ENCODE measurements at places on chromosomes 2 and 18.

GRCh38 chr2:134233728-134234136 is 20.1 kb upstream of the MGAT5 start:
- no peak for DNase-seq

- DNase-seq = no peak
Observed at GRCh38 chr2:75475049-75475448, 85.7 kb downstream of the EVA1A start.

- DNase-seq = no peak
Observed at GRCh38 chr2:41993435-41993925, 54.3 kb upstream of the PKDCC start.

GRCh38 chr2:231181860-231182512 is 16.4 kb upstream of the ARMC9 start:
- DNase-seq = peak; percentile 89

GRCh38 chr2:184596819-184597411 is 1.4 kb upstream of the ZNF804A start:
- no peak for DNase-seq

GRCh38 chr2:50345701-50346591 is 686.0 kb downstream of the NRXN1 start:
- DNase-seq = no peak

DNA sequence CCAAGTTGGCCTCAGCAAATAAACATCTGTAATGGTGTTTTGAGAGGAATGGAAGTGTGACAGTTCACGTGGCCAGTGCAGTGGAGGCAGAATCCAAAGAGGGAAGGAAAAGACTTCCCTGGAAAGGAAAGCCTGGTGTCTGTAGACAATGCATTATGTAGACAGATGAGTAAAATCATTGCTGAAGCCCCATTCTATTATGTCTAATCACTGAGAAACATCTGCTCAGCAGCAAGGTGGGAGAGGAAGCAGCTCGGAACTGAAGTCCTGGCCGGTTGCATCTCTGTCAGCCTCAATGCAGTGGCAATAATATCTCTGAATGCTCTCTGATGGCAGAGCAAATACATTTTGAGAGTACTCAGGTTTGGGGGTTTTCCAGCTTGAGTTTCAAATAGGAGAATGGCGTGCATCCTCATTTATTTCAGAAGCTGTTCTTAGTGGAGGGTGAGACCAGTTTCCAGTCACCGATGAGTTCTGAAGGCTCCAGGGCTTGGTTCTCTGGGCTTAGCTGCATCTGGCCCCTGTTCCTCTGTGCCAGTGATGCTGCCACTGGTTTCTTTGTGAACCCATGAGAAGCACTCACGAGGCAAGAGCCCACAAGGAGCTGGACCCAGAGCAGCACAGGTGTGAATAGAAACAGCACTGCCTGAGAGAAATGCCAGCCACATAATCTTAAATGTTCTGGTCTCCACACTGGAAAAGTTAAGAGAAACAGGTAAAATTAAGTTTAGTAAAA is 63.3 kb downstream of the RPIA start:
- DNase-seq = no peak

- no peak for DNase-seq
Observed at GRCh38 chr2:127424598-127425520, 6.6 kb downstream of the PROC start.

DNA sequence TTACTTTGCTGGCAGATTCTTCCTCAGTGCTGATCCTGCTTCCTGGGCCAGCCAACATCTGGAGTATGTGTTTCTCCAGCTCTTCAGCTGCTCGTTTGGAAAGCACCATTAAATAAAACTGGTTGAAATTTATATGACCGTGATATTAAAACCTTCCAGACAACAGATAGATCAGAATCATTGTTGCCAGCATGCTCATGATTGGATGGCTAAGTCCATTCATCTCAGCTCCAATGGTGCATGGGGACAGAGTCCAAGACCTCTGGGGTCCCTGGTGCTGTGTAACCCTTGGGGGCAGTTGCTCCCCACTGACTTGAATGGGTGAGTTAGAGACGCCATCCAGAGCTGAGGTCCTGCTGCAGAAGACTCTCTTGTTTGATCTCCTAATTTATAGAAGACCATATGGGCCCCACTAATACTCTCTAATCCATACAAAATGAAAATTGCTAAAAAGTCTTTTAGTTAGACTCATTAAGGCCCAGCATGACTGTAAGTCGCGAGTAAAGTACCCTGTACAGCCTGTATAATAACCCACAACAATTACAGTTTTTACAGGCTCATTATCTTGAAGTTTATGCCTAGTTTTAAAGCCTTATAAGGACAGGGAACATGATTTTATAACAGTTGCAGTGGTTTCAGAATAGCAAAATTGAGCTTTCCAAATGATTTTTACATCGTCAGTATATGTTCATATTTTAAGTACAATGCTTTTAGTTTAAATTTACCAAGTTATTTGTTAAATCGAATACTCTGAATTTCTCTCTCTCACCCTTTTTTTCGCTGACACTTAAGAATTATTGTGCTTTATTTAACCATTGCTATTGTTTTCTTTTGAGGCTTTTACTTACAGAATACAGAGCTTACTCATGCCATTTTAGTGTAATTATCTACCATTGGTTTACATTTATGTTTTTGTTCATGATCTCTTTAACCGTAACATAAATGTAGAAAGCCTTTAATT is 60.0 kb downstream of the CABLES1 start:
- peak; percentile 23 for DNase-seq

DNA sequence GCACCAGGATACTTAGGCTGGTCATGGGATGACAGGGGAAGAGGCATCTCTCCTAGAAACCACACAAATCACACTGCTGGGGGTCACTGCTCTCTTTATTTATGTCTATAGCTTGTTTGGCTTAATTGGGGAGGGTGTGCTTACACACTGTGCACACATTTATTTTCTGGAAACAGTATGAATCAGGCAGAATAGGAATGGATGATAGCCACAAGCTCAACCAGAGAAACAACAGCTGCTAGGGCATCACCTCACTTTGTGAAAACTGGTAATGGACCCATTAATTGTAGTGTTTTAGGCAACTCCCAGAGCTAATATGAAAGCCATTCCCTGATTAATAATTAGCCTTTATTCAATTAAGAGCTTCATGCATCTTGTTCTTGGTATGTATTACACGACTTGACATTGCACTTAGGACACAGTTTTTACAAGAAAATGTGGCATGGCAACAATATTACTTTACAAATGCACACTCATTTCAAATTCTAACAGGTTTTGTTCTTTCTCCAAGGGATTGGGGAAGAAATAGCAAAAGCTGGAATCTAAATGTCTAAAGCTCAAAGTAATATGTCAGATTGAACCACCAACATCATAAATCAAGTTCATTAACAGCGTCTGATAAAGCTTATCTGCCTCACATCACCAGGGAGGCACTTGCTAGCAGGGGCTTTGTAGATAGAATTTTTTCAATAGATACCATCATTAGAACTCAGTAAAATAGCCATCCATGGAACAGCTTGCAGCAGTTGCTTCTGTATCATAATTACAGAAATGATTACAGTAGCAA is 361.9 kb upstream of the FSHR start:
- no peak for DNase-seq

DNA sequence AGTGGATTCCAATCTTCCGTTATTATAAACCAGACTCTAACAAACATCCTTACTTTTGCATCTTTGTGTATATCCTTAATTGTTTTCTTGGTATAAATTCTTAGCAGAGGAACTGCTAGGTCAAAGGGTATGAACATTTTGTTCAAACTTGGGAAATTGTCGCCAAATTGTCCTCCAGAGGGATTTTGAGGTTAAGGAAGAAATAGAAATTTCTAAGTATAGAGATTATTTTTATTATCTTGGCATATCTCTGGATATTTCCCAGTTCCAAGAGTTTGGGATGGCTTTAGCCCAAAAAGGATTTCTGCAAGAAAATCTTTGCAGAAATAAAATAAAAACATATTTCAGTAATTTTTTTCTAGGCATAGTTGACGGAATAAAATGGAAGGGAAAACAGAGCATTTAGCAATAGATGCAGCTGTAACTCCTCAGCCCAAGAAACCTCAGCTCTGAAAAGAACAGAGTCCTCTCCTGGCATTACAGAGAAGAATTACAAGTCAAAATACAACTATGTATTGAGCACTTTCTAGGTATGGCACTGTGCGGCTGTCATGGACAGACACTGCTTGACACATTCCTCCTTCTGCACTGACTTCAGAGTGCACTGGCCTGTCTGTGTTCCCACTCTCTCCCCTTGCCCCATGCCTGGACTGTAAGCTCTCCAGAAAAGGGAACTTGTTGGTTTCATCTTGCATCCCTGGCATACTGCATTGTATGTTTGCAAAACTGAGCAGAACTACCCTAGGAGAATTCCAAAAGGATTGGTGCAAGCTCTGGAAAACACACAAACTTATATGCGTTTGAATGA is 117.3 kb upstream of the STON1 start:
- no peak for DNase-seq

GRCh38 chr2:70647873-70648481 is 94.4 kb upstream of the TGFA start:
- peak; percentile 85 for DNase-seq

- DNase-seq = no peak
Observed at GRCh38 chr2:204434660-204435462, 110.4 kb upstream of the PARD3B start.

- no peak for DNase-seq
Observed at GRCh38 chr2:62216616-62217015, 20.7 kb downstream of the B3GNT2 start.

- DNase-seq = peak; percentile 87
Observed at GRCh38 chr2:28868611-28869010, 1.5 kb downstream of the TRMT61B start.

All from WERI-Rb-1 (cell line).